ENCODE measurements at places on chromosomes 4 and X.

DNA sequence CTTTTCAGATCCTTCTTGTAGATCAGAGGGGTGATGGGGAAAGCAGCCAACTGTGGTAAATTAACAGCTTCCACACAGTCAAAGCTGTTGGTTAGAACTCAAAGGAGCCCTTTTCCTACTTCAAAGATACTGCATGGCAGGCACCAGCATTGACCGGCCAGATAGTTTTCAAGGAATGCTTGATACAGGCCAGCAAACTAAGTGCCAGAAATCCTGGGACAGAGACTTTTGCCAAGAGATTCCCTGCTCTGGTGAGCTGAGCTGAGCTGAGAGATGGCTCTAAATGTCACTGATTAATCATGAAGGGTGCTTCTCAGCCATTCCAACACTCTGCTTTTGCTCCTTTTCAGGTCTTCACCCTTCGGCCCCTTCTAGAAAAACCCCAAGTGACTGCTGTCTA, 131.6 kb upstream of the MED14 start:
- DNase-seq: no peak

DNA sequence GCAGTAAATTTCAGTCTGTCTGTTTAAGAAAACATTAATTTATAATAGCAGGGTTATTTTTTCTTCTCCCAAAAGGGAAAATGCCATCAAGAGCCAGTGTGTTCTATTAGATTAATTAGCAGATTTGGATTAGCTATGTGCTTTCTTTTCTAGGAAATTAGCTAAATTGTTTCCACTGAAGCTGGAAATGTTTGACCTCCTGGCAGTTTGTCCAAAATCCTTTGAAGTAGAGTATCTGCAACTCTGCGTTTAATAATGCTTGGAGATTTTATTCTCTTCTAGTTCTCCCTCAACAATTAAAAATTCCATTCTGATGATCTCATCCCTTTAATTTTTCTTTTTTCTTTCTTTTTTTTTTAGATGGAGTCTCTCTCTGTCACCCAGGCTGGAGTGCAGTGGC, 27.1 kb upstream of the HOPX start:
- no peak for DNase-seq

DNA sequence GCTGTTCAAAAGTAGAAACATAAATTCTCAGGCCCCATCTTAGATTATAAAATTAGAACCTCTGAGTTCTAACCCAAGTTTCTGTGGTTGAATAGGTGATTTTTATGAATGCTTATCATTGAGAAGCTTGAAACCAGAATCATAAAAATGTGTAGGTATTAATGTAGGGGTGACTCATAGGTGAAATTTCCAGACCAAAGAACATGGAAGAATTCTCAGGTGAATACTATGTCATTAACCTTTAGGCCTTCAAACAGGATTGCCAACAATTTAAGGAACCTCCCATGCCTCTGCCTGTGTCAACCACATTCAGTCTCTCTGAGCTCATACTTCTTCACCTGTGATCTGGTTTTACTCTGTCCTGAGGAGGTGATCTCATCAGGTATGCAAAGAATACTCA, 177.8 kb downstream of the NPFFR2 start:
- no peak for DNase-seq

GRCh38 chr4:59518005-59518823, 1681.9 kb upstream of the ADGRL3 start:
- no peak for DNase-seq

DNA sequence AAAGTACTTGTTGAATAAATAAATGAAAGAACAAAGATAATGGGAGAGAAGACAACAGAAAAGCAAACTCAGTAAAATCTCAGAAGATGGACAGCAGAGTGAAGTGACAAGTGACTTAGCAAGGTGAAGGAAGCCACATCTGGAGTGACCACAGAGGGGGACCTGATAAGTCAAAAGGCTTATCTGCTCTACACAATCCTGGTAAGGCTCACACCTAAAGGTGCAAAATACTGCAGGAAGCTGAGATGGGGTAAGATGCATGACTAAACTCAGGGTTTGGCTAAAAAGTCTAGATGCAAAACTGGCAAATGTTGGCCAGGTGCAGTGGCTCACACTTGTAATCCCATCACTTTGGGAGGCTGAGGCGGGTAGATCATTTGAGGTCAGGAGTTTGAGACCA, 22.2 kb downstream of the TRMT2B start:
- no peak for DNase-seq

GRCh38 chr4:118972167-118972566, 83.5 kb downstream of the SYNPO2 start:
- no peak for DNase-seq

DNA sequence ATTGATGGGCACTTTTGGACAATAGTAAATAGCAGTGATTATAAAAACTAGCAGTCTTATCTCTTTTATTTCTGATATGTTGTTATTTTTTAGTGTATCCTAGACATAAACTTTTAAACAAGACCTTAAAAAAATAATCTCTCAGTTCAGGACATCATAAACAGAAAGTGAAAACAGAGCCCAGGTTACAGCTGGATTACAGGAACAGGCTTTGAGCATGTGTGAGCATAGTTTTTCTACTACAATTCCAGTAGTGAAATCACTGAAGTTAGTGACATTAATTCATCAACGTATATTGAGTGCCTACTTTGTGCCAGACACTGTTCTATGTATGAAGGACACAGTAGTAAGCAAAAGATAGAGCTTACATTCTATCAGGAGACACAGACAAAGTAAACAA, 16.9 kb downstream of the TRIM75 start:
- no peak for DNase-seq

DNA sequence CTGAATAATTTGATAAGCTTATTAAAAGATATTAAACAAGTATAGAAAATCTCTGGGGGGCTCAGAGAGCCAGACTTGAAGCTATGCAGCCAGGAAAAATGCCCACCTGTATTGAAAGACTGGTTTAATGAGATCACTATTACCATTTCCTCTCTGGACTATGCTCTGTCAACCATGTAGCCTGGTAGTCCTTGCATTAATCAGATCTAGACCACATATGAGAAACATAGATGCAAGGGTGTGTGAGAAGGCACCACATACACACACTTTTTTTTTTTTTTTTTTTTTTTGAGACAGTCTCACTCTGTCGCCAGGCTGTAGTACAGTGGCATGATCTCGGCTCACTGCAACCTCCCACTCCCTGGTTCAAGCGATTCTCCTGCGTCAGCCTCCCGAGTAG, 75.9 kb upstream of the ATP8A1 start:
- no peak for DNase-seq

DNA sequence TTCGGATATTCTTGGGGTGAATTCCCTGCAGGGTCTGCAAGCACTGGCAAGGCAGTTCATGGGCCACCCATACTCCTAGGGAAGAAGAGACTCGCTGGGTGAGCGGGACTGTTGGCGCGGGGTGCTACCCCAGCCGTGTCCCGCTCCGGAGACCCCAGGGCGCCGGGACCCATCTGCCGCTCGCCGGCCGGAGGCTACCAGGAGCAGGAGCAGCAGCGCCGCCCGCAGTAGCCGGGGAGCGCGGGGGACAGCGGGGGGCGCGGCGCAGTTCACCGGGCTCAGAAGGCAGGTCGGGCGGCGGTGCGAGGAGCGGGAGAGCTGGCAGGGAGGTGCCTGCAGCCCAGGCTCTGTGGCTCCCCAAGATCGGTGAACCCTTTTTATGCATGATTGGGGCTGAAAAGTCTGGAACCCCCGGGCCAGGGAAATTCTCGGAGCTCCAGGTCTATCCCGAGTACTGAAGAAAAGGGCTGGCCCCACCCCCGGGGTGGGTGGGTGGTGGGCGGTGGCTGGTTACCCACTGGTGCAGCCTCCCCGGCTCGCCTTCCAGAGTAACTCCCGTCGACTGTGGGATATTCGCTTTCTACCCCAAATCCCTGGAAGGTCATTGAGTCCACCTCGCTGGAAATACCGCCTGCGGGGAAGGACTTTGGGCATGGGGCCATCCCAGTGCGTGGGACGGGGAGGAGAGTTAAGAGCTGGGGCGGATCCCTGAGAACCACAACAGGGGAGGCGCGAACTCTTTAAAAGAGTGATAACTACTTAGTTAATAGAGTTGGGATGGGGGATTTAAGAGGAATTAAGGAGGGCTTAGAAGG, 37.6 kb downstream of the PF4 start:
- DNase-seq: no peak

- DNase-seq: no peak
These were observed 15.5 kb downstream of the SPRY1 start for GRCh38 chr4:123412091-123412505.

- DNase-seq: no peak
These were observed 76.2 kb upstream of the GRXCR1 start for GRCh38 chr4:42816189-42816879.

GRCh38 chr4:13522282-13523104, 21.8 kb downstream of the NKX3-2 start:
- DNase-seq: peak; percentile 25

DNA sequence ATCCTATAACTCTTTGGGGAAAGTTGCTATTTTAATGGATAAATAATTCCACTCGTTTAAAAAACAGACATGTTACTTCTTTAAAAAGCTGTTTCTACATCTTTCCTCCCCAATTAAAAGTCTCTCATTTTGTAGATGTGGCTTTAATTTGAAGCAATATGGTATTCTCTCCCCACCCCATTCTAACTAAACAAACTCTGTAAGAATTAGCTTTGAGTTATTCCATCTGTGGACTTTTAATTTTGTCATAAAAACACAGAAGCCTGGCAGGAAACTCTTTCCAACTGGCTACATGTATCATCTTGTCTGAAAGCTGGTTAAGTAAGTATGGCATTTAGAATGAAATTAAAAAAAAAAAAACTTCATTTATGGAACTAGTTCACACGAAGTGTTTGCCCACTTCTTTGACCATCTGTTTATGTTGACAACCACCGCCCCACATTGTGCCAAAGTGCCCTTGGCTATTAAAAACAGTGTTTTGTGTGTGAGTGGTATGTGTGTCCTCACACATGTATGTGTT, 140.3 kb downstream of the NAA11 start:
- no peak for DNase-seq

- DNase-seq: no peak
These were observed 224.0 kb downstream of the FAM47A start for GRCh38 chrX:33908074-33908473.

GRCh38 chr4:140944572-140944971, 188.4 kb upstream of the TBC1D9 start:
- DNase-seq: no peak

GRCh38 chr4:55854129-55854528, 681 bp downstream of the EXOC1 start:
- peak; percentile 21 for DNase-seq

DNA sequence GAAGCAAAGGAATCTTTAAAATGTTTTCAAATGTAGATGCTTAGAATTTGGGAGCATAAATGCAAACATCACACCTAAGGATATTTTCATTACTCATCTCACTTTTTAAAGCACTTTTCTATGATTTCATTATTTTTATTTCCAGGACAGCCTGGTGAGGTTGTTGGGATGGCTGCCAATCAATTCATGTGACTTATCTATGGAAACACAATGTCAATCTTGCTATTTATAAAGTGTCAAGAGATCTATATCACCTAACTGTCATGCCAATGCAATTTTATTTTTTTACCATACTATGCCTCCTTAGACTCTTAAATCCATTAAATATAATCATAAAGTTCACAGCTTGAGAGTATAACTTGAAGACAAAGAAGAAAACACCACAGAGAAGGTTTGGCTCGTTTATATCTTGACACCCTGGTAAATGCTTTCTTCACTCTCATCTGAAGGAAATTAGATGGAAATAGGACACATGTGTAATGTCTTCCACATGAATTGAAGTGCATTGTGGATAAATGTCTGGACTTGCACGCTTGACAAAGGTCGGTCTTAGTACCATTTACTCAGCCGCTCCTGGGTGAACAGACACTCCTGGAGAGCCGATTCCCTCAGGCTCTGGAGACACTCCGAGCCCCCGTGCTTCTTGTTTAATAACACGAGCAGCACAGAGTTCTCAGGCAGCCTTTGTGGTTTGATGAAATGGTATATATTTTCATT, 425.7 kb upstream of the FAT1 start:
- no peak for DNase-seq

DNA sequence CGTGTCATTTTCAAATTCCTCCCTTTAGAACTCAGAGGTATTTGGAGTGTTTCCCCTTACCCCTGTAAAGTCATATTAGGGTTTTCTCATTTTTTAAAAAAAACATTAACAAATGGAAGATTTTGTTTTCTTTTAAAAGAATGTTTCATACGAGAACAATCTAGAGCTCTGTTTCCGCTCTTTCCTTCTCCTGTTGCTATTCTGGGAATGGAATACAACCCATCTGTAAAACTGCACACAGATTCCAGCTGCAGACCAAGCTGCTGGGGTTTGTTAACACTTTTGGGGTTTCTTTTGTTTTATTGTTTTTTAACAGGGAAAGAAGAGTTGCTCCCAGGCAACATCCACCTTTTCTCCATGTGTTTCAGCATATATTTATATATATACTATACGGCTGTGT, 61.3 kb downstream of the HCCS start:
- no peak for DNase-seq

DNA sequence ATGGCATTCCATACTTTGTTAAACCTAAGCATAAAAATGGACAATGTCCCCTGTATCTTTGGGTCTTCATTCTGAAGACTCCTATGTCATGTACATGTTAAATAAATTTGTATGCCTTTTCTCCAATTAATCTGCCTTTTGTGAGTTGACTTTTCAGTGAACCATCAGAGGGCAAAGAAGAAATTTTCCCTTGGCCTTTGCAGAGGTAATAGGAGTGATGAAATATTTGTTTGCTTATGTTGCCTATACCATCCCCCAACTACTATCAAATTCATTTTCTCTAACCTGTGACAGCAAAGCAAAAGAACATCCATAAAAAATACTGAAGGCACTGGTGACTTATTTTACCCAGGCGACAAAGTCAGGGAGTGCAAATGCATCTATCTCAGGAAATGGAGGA, 18.2 kb downstream of the NAAA start:
- no peak for DNase-seq

DNA sequence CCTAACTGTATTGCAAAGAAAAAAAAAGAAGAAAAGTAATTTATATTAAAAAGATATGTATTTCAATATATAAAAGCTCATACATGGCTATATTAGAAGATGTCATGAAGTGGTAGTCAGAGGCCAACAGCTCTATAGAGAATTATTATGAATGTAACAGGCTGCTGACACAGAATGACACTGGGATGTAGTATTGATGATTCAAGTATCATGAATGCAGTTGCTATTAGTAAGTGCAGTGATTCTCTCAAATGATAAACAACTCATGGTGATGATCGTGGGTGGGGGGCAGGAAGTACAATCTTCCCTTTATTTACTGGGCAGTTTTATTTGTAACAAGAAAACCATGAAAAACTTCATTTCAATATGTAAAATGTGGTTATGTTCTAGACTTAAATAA, 124.6 kb downstream of the COL4A6 start:
- DNase-seq: no peak
